Muscle of leg (tissue), 16 donors: ENCODE measurements at places on chromosomes 12 and 14. TPM values are rescaled to one million over a fixed set of nuclear protein-coding genes. Genes with fewer than 3 reads are reported as not detected.

The IL31 gene
- not detected for polyA plus RNA-seq

The KLRC3 gene
- polyA plus RNA-seq: 0.30 TPM

The LRRC10 gene
- polyA plus RNA-seq: not detected

The RTN1 gene
- polyA plus RNA-seq: 3.1 TPM

The AQP2 gene
- 0.09 TPM for polyA plus RNA-seq

The AMN1 gene
- polyA plus RNA-seq: 11.6 TPM

The KRT73 gene
- not detected for polyA plus RNA-seq

DNA sequence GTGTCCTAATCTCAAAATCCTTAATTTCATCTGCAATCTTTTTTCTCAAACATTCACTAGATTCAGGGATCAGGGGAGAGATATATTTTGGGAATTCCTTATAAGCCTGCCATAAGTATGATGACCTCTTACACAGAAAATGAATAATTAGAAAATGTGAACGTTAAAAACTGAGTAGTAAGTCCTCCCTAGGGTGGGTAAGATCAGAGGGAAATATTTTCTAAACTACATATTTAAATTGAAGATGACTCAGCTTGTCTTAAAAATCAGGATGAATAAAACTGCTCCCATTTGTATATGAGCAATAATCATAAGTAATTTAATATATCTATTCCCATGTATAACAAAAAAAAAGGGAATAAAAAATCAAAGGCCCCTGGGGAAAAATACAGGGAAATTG is 935.5 kb downstream of the TMTC2 start:
- peak; percentile 8 for DNase-seq
- H3K36me3 ChIP-seq: no peaks in the 10 kb centered on the region
- H3K4me1 ChIP-seq: no peaks in the 10 kb centered on the region
- no peaks in the 10 kb centered on the region for H3K27me3 ChIP-seq

DNA sequence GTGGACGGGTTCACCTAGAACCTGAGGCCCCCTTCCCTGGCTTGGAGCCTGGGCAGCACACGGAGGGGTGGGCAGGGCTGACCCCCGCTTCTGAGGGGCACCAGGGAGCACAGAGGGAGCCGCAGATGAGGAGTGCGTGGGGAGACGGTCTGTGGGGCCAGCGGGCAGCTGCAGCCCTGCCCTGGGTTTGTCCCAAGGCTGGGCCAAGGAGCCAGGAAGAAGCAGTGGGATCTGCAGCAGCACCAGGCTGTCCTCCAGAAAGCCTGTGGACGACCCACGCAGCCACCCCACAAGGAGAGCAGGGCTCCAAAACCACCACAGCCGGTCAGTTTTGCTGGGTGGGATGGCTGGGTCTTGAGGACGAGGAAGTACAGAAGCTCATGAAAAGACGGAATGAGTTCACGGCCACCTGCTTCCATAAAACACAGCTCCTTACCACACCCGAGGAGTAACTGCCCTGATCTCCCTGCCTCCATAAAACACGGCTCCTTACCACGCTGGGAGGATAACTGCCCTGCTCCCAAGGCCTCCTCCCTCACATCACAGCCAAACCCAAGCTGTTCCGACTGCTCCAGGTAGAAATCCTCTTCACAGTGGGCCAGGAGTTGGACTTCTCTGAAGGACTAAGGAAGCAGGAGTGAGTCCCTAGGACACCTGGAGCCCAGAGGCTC is 9.9 kb upstream of the GOLGA3 start:
- H3K27ac ChIP-seq: peak overlapping the region; percentile 76
- peaks cover 21% of the 10 kb centered on the region for H3K4me1 ChIP-seq
- H3K4me3 ChIP-seq: no peak overlapping the region
- DNase-seq: peak; percentile 25
- H3K27me3 ChIP-seq: no peaks in the 10 kb centered on the region

- H3K36me3 ChIP-seq: no peaks in the 10 kb centered on the region
- H3K4me1 ChIP-seq: no peaks in the 10 kb centered on the region
- H3K27ac ChIP-seq: no peak overlapping the region
- DNase-seq: no peak
These were observed 2.3 kb downstream of the TAS2R46 start for GRCh38 chr12:11059784-11060183.

DNA sequence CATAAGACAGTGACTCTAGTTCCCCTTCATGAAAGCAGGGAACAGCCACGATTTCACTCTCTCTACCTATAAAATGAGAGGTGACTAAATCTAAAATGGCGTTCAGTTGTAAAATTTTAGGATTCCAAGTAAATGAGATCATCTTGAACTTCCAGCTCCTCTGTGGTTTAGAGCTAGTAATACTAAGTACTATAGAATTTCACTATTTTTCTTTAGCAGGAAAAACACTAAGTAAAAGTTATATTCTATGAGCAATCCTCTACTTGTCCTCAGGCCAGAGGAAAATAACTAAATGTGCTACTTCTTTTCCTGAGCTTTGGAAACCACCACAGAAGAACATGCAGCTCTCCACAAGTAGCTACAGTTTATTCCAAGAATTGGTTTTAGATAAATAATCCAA is 55.6 kb downstream of the NIN start:
- peak overlapping the region; percentile 15 for H3K27ac ChIP-seq
- peaks cover 35% of the 10 kb centered on the region for H3K36me3 ChIP-seq
- no peaks in the 10 kb centered on the region for H3K27me3 ChIP-seq
- peaks cover 3% of the 10 kb centered on the region for H3K4me1 ChIP-seq
- no peak overlapping the region for H3K4me3 ChIP-seq

DNA sequence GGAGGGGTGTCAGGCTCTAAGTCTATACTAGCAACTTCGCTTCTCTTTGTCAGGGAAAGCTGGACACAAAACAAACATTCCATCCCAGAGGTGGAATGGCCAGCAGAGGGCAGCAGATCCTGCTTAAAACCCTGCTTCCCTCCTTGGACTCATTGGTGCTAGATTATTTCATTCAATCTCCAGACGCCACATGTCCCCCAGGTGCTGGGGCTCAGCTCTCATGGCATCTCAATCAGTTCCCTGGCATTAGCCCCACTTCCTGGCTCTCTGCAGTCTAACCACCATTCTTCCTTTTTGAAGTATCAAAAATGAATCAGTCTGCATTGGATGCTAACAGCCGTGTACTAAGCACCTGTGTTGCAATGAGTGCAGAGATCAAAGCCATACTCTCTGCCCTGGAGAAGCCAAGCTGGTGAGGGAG is 8.1 kb upstream of the PPP1R1A start:
- peaks cover 4% of the 10 kb centered on the region for H3K27me3 ChIP-seq
- no peak overlapping the region for H3K27ac ChIP-seq
- peak; percentile 76 for DNase-seq
- H3K4me1 ChIP-seq: no peaks in the 10 kb centered on the region
- no peak overlapping the region for H3K4me3 ChIP-seq
- H3K36me3 ChIP-seq: no peaks in the 10 kb centered on the region

GRCh38 chr14:36428350-36428749 is 91.7 kb downstream of the NKX2-1 start:
- H3K36me3 ChIP-seq: no peaks in the 10 kb centered on the region
- peaks cover 2% of the 10 kb centered on the region for H3K4me1 ChIP-seq
- no peaks in the 10 kb centered on the region for H3K27me3 ChIP-seq
- no peak overlapping the region for H3K4me3 ChIP-seq
- no peak overlapping the region for H3K27ac ChIP-seq

DNA sequence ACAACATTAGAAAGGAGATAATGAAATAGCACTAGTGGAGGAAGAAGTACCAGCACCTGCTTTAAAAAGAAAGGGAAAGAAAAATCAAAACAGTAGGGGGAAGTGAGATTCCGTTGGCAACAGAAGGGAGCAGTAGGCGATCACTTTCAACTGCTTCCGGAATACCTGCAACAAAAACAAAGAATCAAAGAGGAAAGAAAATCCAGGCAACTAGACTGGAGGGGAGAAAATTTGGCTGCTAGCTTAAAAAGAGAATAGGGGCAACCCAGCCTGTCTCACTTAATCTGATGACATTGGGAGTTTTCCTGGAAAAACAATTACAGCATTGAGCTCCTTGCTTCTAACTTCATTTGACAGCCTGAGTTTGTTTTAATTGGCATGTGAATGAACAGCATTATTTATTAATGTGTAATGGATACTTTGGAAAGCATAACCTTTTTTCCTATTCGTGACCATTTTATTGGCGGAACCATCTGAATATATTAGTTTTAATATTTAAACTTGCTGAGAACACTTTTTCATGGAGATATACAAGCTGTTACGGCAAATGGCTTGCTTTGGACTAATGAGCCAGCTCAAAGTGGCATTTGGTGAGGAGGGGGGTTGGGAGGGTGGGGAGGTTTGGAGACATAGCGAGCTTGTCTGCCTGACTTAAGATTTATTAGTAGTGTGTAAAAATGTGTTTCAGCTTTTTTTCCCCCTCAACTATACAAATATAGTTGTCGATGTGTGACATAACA is 2.5 kb upstream of the DACT1 start:
- H3K27ac ChIP-seq: no peak overlapping the region
- H3K36me3 ChIP-seq: no peaks in the 10 kb centered on the region
- DNase-seq: peak; percentile 50
- H3K4me1 ChIP-seq: peaks cover 13% of the 10 kb centered on the region
- H3K4me3 ChIP-seq: no peak overlapping the region

DNA sequence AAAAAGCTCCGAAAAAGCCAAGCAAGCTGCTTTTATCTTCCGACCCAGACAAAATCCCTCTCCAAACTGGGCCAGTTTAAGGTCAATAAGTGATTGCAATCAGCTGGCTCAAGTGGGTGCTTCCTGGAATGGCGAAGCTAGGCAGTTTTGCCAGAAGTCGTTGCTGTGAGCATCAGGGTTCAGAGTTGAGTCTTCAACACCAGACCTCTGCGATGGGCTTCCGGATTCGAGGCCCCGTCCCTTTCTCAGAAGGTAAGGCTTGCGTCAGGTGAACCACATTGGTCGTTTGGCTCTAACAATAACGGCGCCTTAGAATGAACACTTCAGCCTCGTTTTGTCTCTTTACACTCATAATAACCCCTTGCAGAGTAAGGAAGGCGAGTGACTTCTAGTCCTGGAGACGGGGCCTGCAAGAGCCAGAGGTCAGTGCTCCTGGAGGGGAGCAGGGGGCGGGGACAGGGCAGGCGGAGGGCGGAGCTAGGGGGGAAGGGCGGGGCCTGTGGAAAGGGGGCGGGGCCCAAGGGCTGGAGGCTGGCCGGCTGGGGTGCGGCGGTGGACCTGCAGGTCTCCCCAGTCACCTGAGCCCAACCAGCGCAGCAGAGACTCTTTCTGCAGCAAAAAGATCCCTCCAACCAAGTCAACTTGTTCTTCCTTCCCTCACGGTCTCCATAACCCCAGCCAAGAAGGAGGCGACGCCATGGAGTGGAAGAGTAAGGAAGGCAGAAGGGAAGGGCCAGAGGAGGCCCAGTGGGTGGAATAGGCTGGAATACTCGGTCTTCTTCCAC is 34.0 kb upstream of the NFYB start:
- H3K36me3 ChIP-seq: no peaks in the 10 kb centered on the region
- no peaks in the 10 kb centered on the region for H3K4me1 ChIP-seq
- H3K27ac ChIP-seq: no peak overlapping the region
- DNase-seq: no peak
- no peak overlapping the region for H3K4me3 ChIP-seq
- H3K27me3 ChIP-seq: no peaks in the 10 kb centered on the region

- no peaks in the 10 kb centered on the region for H3K27me3 ChIP-seq
- H3K36me3 ChIP-seq: no peaks in the 10 kb centered on the region
- peaks cover 19% of the 10 kb centered on the region for H3K4me1 ChIP-seq
- no peak for DNase-seq
- no peak overlapping the region for H3K4me3 ChIP-seq
- no peak overlapping the region for H3K27ac ChIP-seq
These were observed 3.1 kb upstream of the GLTP start for GRCh38 chr12:109883461-109883860.

GRCh38 chr12:40393026-40393425 is 168.2 kb downstream of the LRRK2 start:
- no peak overlapping the region for H3K27ac ChIP-seq
- no peaks in the 10 kb centered on the region for H3K4me1 ChIP-seq
- no peak overlapping the region for H3K4me3 ChIP-seq
- DNase-seq: no peak
- H3K36me3 ChIP-seq: no peaks in the 10 kb centered on the region
- no peaks in the 10 kb centered on the region for H3K27me3 ChIP-seq

GRCh38 chr12:104930388-104931326 is 27.4 kb downstream of the SLC41A2 start:
- no peaks in the 10 kb centered on the region for H3K36me3 ChIP-seq
- no peaks in the 10 kb centered on the region for H3K4me1 ChIP-seq
- no peaks in the 10 kb centered on the region for H3K27me3 ChIP-seq
- no peak for DNase-seq
- H3K4me3 ChIP-seq: no peak overlapping the region

DNA sequence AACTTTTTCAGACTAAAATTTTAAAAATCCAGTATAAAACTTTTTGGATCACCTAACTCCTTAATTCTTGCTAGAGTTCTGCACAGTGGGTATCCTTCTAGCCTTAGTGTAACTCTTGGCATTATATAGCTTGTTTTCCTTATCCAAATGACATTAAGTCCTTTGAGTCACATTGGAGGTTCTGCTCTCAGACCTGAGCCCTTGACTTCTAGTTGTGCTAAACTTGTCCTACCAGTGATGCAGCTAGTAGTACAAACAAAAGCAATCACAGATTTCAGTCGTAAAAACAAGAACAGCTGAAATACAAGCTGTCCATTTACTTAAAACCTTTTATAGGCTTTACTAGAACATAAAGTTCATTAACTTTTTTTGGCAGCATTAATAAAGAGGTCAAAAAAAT is 10.5 kb downstream of the ZBTB1 start:
- no peaks in the 10 kb centered on the region for H3K4me1 ChIP-seq
- H3K27me3 ChIP-seq: no peaks in the 10 kb centered on the region
- no peak overlapping the region for H3K4me3 ChIP-seq
- H3K36me3 ChIP-seq: no peaks in the 10 kb centered on the region

GRCh38 chr12:27336282-27336653 is 3.6 kb downstream of the BMAL2 start:
- H3K27ac ChIP-seq: no peak overlapping the region
- H3K4me3 ChIP-seq: no peak overlapping the region
- peaks cover 7% of the 10 kb centered on the region for H3K4me1 ChIP-seq
- H3K27me3 ChIP-seq: peaks cover 20% of the 10 kb centered on the region

DNA sequence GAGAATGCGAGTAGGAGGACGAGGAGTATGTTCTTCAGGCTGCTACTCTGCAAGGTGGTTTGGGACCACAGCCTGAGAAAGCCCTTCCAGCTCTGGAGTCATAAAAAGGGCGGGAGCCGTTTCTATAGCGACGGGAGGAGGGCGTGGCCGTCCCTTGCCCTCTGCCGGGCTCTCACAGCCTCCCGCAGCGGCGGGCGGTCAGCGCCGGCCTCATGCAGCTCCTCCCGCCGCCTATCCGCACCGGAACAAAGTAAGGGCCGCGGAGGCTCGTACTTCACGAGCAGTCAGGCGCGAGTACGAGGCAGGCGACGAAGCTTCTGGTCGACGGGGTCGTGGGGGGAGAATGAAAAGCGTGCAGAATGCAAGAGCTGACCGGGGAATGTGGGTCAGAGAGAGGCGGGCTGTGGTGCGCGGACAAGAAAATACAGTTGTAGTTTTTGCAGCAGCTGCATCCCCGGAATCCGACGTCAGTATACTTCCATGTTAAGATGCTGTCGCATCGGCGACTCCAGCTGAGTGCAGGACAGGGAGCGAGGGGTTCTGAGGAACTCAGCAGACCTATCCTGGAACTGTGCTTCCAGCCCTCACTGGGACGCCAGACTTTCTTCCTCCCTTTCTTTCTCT is at the start of gene DYRK4:
Gene DYRK4, plus strand, starts transcription at position 175 of the 624 bp plus-strand sequence. Its CDS starts 38 bp downstream, at position 213.
- H3K4me1 ChIP-seq: peaks cover 8% of the 10 kb centered on the region
- DNase-seq: peak; percentile 90
- no peaks in the 10 kb centered on the region for H3K27me3 ChIP-seq
- peak within 1 kb of the TSS; percentile 16 for H3K27ac ChIP-seq
- H3K36me3 ChIP-seq: no peaks in the 10 kb centered on the region
